ENCODE measurements at places on chromosomes 1 and 21. TPM values are rescaled to one million over a fixed set of nuclear protein-coding genes. Genes with fewer than 3 reads are reported as not detected.

Gene LRRC38
- total RNA-seq, result not detected

Gene RBP7
- total RNA-seq, result 19.1 TPM

Gene COL11A1
- total RNA-seq, result 0.10 TPM

Gene UTS2
- 1.4 TPM for total RNA-seq

Gene FOXJ3
- total RNA-seq, result 86.7 TPM

Gene LCE1B
- total RNA-seq, result not detected

Gene ZNF593OS
- not detected for total RNA-seq

Gene DIRAS3
- not detected for total RNA-seq

Gene FCRL5
- 6.6 TPM for total RNA-seq

Gene KMO
- 3.9 TPM for total RNA-seq

Gene SLC5A9
- total RNA-seq, result 0.10 TPM

Gene HMCN1
- under 0.01 TPM for total RNA-seq

Gene LRRC8C
- total RNA-seq, result 46.0 TPM

Gene RIMKLA
- 0.10 TPM for total RNA-seq

Gene LCA5L
- not detected for total RNA-seq

Gene KRTAP10-11
- not detected for total RNA-seq

Gene MIXL1
- not detected for total RNA-seq

Gene FAM78B
- 0.10 TPM for total RNA-seq

Gene OR2W3
- total RNA-seq, result 1.2 TPM

Gene NPHS2
- total RNA-seq, result not detected

Gene CFH
- total RNA-seq, result 1.6 TPM

Gene RGS8
- total RNA-seq, result not detected

Gene SPRR1B
- total RNA-seq, result not detected
